ENCODE measurements at places on chromosomes 16 and 17.

GRCh38 chr17:79977708-79978547, 57.7 kb downstream of the TBC1D16 start:
- H3K27ac ChIP-seq: no peak overlapping the region
- DNase-seq: no peak
- H3K27me3 ChIP-seq: no peaks in the 10 kb centered on the region
- H3K36me3 ChIP-seq: peaks cover 6% of the 10 kb centered on the region

- peaks cover 13% of the 10 kb centered on the region for H3K4me1 ChIP-seq
- no peaks in the 10 kb centered on the region for H3K27me3 ChIP-seq
- H3K36me3 ChIP-seq: peaks cover 4% of the 10 kb centered on the region
- DNase-seq: no peak
- H3K27ac ChIP-seq: no peak overlapping the region
These were observed 662.0 kb downstream of the CDH11 start for GRCh38 chr16:64459821-64460220.

- no peak for DNase-seq
- peaks cover 3% of the 10 kb centered on the region for H3K27me3 ChIP-seq
- H3K4me1 ChIP-seq: peaks cover 31% of the 10 kb centered on the region
- H3K4me3 ChIP-seq: peak overlapping the region; percentile 35
- H3K27ac ChIP-seq: peak overlapping the region; percentile 20
These were observed 2.9 kb downstream of the RPL38 start for GRCh38 chr17:74206332-74206818.

- DNase-seq: no peak
- no peaks in the 10 kb centered on the region for H3K27me3 ChIP-seq
- no peaks in the 10 kb centered on the region for H3K4me1 ChIP-seq
- no peak overlapping the region for H3K4me3 ChIP-seq
- no peak overlapping the region for H3K27ac ChIP-seq
- peaks cover 57% of the 10 kb centered on the region for H3K36me3 ChIP-seq
These were observed 6.5 kb downstream of the HIGD1B start for GRCh38 chr17:44854192-44854591.

Data from osteocyte (in vitro differentiated cells).